Liver (tissue), 10 donors: ENCODE measurements at places on chromosomes 3 and 15.

- no peak for DNase-seq
These were observed 4.4 kb upstream of the BRPF1 start for GRCh38 chr3:9727041-9727595.

GRCh38 chr3:184323696-184324095 lies 9.3 kb downstream of the EIF4G1 start:
- no peak for DNase-seq

DNA sequence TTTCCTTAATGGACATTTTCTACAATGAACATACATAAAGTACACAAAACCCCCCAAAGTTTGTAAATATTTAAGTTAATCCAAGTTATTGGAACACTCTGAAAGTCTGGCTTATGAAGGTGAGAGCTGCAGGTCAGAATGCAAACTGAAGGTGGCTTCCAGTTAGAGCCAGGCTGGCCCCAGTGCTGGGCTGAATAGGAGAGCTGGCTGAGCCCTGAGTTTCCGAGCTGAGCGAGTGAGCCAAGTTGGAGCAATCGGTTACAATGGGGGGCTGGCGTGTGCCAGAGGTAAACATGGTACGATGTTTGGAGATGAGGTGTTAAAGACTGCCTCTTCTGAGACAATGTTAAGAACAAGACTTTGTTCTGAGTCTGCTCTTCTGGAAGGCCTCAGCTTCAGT lies 230.8 kb upstream of the MCTP2 start:
- no peak for DNase-seq

DNA sequence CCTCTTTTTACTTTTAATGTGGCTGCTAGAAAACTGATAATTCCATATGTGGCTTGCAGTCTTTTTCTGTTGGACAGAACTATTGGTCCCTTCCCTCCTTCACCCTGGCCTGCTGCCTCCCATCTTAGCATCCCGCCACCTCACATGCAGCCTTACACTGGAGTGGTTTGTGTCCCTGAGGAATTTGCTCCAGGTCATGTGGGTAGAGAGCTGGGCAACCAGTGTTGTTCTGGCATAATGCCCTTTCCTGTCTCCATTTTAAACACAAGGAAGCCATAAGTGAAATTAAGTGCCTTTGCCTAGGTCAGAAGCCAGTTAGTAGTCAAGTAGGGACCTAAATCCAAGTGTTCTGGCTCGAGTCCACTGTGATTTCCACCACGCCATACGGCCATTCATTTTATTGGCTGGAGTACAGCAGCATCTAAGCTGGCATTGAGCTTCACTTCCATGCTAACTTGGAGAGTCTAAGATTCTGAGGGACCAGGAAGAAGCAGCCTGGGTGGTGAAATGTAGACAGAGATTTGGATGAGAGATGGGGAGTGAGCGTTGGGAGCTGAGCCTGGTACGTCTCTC lies 46.0 kb upstream of the PLXNA1 start:
- DNase-seq = no peak

DNA sequence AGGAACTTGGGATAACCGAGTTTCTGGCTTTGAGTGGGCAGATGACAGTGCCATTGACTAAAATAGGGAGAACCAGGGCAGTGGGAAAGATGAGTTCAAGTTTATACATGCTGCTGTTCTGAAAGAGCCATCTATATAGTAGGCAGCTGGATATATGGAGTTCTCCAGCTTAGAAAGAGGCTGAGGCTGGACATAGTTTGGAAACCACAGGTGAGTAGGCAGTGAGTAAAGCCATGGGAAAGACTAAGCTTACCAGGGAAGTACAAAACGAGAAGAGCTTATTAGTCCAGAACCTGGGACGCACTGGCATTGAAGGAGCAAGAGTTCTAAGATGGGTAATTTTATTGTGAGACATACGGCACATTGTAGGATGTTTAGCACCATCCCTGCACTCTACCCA lies 54.2 kb downstream of the MSL2 start:
- no peak for DNase-seq

GRCh38 chr15:45347033-45347432 lies 31.3 kb downstream of the GATM start:
- no peak for DNase-seq

- no peak for DNase-seq
These were observed 31.0 kb downstream of the ESYT3 start for GRCh38 chr3:138465451-138465850.

- DNase-seq = no peak
These were observed 149.8 kb downstream of the ROBO2 start for GRCh38 chr3:77189684-77190083.

- no peak for DNase-seq
These were observed 110.7 kb upstream of the TMCO5A start for GRCh38 chr15:37823601-37824275.

- no peak for DNase-seq
These were observed 93.8 kb downstream of the MYRIP start for GRCh38 chr3:39903253-39903652.

- DNase-seq = no peak
These were observed 2.5 kb downstream of the MAP3K13 start for GRCh38 chr3:185365291-185366073.

DNA sequence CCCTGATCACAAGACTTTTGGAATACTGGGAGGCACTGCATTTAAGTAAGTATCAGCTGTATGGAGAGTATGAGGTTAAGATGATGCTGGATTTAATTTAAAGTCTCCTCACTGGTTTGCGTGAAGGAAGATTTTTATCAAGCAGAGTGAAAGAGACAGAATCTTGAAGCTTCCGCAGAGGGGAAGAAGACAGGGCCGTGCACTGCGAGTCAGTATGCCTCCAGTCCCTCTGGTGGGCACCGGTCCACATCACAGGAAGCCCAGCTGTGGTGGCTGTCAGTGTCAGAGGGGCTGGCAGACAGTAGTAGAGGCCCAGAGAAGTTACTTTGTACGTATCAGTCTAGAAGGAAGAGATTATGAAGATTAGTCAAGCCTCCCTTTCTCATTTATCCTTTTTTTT lies 379.0 kb upstream of the TPRG1 start:
- DNase-seq = no peak

- DNase-seq = no peak
These were observed 90.7 kb downstream of the NEK10 start for GRCh38 chr3:27278383-27279055.
